ENCODE measurements at places on chromosomes 5 and 9.

- peak; percentile 39 for DNase-seq
Measured at GRCh38 chr5:62593331-62593730, 14.7 kb downstream of the LRRC70 start.

DNA sequence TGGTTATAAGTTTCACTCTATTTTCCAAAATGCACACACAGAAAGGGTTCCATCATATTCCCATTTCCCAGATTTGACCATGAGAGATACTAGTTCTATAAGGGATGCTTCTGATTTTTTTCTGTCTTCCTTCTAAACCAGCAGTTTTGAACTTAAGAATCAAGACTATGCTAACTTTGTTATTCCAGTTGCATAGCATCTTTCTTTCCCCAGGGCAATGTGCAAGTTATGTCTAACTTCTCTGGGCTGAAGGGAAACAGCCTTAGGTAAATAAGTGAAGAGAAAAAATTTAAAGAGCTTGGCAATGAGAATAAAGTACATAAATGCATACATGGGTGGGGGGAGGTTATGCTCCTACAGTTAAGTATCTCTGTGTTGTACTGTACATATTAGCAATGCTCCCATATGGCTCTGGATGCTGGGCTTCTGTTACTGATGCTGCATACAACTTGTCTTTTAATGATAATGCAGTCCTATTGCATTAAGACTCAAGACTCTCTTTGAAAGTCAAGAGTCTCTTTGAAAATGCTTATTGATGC lies 125.8 kb upstream of the SLC12A2 start:
- no peak for DNase-seq

DNA sequence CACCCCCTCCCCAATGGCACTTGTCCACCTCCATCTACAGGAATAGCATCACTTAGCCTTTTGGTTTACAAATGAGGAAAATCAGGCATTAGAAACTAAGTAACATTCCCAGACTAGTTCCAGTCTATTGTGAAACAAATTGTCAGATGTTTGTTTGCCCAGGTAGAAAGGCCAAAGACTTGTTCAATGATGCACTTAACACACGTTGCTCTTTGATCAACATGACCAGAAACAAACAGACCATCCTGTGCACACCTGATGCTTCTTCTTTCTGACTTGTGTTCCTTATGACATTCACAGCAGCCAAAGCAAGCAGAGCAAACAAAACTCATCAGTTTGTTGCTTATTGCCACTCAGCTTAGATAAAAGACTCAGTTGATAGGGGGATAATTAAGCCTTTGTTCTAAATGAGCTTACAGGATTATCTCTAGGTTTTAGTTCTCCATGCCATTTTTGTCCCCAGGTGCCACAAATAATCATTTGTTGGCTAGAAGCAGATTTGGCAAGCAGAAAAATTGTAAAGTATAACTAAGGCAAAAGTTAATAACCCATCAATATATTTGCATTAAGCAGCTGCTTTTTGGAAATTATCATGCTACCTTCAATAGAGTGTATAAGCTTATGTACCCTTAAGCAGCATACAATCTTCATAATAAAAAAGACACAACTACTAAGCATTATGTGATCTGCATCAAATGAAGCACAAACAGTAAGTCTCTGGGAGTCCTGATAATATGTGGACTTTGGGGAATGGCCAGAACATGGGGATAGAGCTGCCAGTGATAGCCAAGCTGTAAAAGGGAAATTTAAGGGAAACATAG lies 26.3 kb upstream of the FST start:
- no peak for DNase-seq

DNA sequence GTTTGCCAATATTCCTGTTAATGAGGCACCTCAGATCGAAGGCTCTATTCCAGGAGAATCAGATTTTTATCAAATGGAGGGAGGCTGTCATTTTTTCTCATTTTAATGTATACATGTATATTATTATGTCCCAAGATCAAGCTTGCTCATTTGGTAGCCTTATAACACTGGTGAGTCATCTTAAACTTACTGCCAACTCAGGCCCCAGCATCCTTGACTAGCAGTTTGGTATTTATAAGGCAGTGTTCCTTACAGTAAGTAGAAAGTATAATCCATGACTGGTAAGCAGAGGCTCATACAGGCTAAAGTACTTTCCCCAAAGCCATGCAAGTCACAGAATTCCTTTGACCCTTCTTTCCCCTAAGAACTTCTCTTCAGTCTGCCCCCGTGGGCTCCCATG lies 90.7 kb upstream of the NR3C1 start:
- DNase-seq, result no peak

DNA sequence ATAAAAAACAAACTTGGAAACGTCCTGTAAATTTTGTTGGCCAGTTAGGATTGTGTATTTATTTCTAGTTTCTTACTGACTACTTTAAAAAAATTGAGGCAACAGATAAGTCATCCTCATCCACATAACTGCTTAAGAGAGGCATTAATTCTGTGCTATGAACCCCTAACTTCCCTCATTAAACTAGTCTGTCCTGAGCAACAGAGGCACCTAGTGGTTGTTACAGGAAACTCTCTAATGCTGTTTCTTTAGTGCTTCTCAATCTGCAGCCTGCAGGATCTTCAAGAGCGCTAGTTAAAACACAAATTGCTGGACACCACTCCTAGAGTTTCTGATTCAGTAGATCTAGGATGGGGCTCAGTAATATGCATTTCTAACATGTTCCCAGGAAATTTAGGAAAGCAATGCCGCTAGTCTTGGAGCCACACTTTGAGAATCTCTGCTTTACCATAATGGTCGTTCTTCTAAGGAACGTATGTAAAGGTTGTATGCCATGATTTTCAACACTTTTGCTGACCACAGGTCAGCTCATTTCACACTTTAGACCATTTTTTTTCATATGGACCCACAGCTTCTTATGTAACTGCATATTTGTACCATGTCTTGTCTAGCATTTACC lies 410.1 kb upstream of the SMARCA2 start:
- no peak for DNase-seq

GRCh38 chr5:24226479-24226878 lies 418.3 kb downstream of the CDH10 start:
- DNase-seq, result no peak

- no peak for DNase-seq
Measured at GRCh38 chr9:28045051-28045450, 471.8 kb upstream of the C9orf72 start.

- peak; percentile 34 for DNase-seq
Measured at GRCh38 chr9:128371630-128372117, 500 bp downstream of the URM1 start.

DNA sequence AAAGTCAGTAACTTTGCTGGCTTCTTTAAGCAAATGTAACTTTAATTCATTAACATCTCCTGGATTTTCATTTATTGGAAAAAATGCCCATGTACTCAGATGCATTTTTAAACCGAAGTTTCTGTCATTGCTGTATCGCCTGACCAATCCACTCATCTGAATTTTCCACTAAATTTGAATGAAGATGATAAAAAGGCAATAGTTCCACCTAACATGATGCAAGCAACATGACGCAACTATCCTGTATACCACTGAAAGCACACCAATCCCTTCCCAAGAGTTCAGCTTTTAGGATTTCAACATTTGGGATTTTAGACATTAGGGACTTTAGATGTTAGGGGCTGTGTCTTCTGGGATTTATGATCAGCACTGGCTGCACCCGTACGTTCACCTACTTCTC lies 215.6 kb downstream of the KIF4B start:
- DNase-seq, result no peak

- DNase-seq, result no peak
Measured at GRCh38 chr5:81646469-81646995, 104.4 kb downstream of the SSBP2 start.

DNA sequence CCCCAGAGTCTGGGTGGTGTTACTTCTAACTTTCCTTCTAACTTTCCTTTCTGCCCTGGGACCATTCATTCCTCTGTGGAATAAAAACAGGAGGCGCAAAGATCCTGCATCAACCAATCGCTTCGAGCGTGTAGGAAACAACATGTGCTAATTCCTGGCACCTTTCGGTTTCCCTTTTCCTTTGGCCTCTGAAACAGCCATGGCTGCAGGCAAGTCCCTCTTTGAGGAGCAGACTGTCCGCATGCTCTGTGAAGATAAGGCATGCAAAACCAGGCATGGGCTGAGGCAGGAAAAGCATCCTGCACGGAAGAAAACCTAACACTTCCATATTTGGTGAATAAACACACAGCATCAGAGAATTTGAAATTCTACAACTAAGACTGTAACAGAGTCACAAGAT lies 128.3 kb downstream of the HSD17B3 start:
- no peak for DNase-seq

DNA sequence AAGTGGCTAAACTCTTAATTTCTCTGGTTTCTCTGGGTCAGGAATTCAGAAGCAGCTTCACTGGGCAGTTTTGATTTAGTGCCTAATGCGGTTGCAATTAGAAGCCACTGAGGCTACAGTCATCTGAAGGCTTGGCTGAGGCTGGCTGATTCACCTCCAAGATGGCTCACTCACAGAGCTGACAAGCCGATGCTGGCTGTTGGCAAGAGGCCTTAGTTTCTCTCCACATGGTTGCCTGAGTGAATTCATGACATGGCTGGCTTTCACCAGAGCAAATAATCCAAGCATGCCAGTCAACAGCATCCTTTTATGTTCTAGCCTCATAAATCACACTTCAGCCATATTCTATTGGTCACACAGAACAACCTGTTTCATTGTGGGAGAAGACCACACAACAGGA lies 2.8 kb upstream of the CDK7 start:
- DNase-seq, result no peak

- no peak for DNase-seq
Measured at GRCh38 chr5:40025586-40025985, 600.8 kb upstream of the DAB2 start.

- DNase-seq, result peak; percentile 82
Measured at GRCh38 chr9:92133949-92134604, 18.9 kb upstream of the SPTLC1 start.

DNA sequence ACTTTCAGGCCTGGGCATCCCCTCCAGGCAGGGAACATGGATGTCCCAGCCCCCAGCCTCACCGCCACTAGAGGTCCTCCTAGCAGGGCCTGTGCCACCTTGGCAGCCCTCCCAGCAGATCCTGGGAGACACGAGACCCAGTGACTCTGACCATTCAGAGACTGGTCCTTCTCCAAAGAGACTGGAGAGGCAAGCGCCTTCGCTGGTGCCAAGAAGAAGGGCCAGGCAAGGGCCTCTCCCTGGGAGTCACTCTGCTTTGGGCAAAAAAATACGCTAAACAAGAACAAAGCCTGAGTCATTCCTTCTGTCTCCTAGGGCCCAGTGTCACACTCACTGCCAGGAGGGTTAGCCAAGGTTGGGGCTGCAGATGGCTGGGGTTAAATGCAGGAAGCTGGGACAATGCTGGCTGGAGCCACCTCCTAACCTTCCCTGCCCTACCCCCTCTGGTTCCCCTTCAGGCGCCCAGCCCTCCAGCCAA lies 35.3 kb upstream of the SMIM23 start:
- DNase-seq, result peak; percentile 84

- no peak for DNase-seq
Measured at GRCh38 chr5:130400091-130400490, 495.8 kb downstream of the CHSY3 start.

- DNase-seq, result no peak
Measured at GRCh38 chr9:137383784-137384756, 38.9 kb downstream of the EXD3 start.

DNA sequence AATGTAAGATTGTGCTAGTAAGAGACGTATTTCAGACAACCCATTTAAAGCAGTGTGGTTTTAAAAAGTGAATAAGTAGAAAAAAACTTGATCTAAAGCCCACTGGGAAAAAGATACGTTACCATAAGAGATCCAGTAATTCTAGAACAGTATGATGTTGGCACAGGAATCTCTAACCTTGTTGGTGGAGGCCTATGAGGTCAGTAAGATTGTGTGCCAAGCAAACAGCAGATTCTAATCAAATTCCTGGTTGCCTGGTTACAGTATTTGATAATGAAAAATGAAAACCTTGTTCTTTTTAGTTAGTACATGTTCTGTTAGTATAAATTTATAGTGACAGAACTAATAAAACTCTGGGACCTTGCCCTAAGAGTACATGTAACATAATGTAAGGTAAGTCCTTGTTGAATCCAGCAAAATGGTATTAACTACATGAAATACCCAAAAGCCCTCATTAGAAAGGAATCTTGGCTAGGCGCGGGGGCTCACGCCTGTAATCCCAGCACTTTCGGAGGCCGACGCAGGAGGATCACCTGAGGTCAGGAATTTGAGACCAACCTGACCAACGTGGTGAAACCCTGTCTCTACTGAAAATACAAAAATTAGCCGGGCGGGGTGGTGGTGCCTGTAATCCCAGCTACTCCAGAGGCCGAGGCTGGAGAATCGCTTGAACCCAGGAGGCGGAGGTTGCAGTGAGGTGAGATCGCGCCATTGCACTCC lies 33.2 kb upstream of the DMXL1 start:
- DNase-seq, result no peak

- DNase-seq, result peak; percentile 44
Measured at GRCh38 chr9:109498195-109499092, at the start of gene PTPN3. Gene PTPN3, minus strand, starts transcription at chr9:109498307. Its CDS starts 34,873 bp downstream, at chr9:109463434.

GRCh38 chr9:7376833-7377232 lies 422.7 kb downstream of the DMAC1 start:
- DNase-seq, result no peak

Measured in lung microvascular endothelial cell (primary cell).